ENCODE measurements at places on chromosomes 16 and 17. TPM values are rescaled to one million over a fixed set of nuclear protein-coding genes. Genes with fewer than 3 reads are reported as not detected.

The HYDIN gene
- 7.0 TPM for total RNA-seq

- DNase-seq, result no peak
- no peak overlapping the region for H3K27ac ChIP-seq
- H3K4me1 ChIP-seq, result no peaks in the 10 kb centered on the region
- H3K36me3 ChIP-seq, result no peaks in the 10 kb centered on the region
- H3K27me3 ChIP-seq, result no peaks in the 10 kb centered on the region
Measured at GRCh38 chr17:14204084-14204483, 32.6 kb downstream of the CDRT15 start.

The C17orf58 gene
- total RNA-seq, result 9.9 TPM

- DNase-seq, result no peak
- peaks cover 7% of the 10 kb centered on the region for H3K27me3 ChIP-seq
- H3K36me3 ChIP-seq, result no peaks in the 10 kb centered on the region
Measured at GRCh38 chr17:75481194-75482068, 25.0 kb downstream of the TMEM94 start.

GRCh38 chr17:18143044-18143936 is 34.7 kb downstream of the MYO15A start:
- H3K36me3 ChIP-seq, result no peaks in the 10 kb centered on the region
- H3K4me1 ChIP-seq, result no peaks in the 10 kb centered on the region
- DNase-seq, result no peak
- peaks cover 1% of the 10 kb centered on the region for H3K27me3 ChIP-seq

The C16orf96 gene
- total RNA-seq, result 0.83 TPM

All from glutamatergic neuron (in vitro differentiated cells).